Activated T-cell treated with anti-CD3 and anti-CD28 coated beads, Interleukin-2, amount 50 U/mL, for 1 hour (primary cell): ENCODE measurements at places on chromosomes 12 and 14.

DNA sequence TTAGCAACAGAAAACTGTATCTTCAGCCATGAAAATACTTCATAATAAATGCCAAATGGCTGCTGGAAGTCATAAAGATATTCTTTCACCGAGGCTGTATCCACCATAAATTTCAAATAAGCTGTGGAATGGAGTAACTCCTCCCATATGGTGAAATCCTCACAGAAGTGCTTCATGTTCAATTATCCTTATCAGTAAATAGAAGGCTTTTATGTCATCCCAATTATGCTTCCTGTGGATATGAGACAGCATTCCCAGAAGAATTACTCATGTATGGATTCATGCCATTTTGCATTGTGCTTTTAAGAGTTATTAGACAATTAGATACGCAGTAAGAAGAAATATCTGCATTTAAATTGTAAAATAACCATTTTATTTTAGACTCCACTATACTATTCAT, 99.0 kb downstream of the RTN1 start:
- no peak for DNase-seq

DNA sequence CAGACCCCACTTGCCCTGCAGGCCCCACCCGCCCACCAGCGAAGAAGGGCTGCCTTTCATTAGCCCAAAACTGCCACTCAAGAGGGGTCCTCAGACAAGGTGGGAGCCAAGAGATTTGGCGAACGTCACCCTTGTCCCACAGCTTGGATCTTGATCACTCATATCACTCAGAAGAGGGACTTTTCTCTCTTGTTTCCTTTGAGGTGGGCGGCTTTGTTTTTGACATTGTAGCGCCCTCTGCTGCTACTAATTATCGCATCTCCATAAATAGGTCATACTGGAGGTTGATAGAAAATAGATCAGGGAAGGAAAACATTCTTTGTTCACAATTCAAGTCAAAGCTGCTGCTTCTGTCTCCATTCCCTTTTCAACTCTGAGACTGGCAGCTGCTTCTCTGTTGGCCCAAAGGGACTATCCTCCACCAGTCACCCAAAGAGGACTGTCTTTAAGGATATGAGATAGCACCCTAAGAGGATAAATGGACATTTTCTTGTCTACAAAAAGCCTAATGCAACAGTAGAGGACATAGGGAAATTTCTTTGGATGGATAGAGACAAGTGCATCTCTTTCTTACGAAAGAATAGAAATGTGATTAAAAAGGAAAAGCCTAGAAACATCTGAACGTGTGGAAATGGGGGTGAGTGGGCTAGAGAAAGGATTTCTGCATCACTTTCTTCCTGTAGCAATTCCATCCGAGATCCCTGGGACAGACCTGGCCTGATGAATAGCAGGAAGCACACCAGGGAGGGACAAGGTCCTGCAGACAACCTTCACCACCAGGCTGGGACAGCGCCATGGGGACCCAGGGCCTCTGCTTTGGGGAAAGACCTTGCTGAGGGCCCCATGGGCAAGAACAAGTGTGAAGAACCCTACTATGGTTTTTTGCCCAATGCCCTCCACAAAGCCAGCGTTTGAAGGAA, 115.8 kb downstream of the DAD1 start:
- no peak for DNase-seq

DNA sequence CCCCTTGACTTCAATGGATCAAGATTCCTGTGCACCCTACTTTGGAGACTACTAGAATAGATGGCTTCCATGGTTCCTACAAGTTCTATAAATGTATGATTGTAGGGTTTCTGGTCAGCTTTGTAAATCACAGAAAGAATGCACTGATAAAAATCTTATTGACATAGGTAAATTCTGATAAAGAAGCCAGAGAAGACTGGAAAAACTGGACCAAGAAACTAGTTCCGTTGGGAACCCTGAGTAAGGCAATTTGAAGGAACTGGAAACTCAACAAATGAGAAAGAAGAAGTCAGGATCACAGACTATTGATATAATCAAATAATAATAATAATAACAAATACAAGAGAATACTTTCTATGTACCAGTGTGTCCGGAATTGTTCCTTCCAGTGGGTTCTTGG, 15.4 kb upstream of the MGST1 start:
- DNase-seq: no peak

DNA sequence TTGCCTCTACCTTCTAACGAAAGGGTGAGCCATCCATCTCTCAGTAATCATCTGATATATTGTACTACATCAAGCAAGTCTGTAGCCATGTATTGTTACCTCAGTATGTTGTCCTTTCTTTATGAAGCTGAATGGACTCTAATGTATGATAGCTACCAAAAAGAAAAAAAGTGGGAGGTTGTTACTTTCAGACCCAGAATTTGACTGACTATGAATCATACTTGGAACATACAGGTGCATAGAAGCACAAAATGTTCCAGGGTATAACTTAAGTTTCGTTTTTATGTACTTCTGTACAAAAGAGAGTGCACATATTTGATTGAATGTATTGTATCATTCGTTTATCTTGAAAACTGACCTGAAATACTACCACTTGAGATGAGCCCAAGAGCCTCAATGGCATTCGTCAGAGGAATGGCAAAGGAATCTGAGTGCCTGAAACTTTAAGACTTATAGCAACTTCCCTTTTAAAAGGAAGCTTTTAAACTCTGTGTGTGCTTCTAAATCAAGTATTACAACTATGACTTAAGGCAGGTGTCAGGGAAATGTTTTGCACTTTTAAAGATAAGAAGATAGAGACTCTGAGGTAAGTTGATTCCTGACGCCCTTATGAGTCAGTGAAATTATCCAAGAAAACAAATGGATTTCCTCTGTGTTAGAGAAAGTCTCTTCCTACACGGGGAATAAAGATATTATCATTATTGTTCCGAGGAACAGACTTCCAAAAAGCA, 951.5 kb downstream of the GALC start:
- no peak for DNase-seq

DNA sequence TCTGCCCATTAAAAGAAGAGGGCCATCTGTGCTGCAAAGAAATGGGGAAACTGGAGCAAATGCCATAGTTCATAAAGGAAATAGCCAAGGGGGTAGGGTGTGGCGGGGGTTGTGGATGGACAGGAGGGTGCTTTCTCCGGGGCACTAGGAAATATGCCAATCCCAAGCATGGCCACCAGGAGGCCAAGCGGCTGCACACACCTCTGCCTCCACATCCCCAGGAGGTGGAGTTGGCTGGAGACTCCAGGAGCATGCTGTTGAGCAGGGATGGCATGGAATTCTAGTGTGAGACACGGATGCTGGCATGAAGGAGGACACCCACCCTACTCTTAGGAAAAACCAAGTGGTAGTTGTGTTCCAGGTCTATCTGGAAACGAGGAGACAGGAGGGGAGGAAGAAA, 25.2 kb downstream of the NID2 start:
- peak; percentile 38 for DNase-seq

DNA sequence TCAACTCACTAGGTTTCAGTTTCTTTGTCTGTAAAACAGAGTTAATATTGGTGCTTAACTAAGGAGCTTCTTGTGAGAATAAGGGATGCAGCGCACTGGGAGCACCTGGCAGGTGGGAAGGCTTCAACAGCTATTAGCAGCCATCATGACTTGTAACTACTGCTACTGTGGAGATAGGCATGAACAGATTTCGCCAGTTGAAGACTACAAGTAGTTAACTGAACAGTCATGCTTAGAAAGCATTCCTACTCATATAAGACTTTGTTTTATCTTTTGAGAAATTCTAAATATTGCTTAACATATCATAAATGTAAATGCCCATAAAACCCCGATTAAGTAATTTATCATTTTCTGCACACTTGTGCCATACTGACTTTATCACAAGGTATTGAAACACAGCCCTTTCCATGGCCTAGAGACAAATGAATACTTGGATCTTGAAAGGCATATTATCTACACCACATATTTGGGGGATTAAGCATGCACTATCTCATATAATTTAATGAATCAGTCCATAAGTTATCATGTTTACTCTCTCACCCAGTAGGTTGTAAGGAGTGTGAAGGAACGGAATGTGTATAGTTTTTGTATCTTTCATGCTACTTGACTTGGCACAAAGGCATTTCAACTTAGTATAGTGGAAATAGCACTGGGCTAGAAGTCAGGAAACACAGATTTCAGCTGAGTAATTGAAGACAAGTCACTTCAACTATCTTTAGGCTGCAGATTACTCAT, 16.1 kb downstream of the NTN4 start:
- no peak for DNase-seq

DNA sequence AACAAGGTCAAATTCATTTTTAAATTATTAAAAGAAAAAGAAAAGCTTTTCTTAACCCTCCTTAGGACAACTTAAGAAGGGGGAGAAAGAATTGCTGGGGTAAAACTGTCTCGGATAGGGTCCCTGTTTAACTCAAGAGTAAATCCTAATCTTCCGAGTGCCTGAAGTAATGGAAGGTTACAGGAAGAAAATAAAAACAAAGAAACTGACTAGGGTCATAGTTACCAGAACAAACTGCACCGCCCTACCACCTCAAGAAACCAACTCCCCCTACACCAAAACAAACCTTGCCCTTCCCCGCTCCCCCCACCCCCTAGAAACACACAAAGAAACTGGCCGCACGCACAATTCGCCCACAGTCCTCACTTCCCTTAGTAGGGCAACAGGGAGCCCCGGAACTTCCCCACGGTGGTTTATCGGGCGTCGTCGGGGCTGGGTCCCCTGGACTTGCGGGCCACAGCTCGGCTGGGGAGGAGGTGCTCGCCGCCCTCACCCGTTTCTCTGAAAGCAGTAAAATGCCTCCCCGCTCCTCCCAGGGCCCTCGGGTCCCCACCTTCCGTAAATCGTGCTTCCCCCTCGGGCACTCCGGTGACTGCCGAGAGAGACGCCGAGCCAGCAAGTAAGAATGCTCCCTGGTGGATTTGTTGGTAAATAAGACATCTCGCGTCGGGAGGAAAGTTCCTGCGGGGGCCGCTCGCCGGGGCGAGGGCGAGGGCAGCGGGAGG, 2.4 kb downstream of the SINHCAF start:
- no peak for DNase-seq

- DNase-seq: no peak
Measured at GRCh38 chr12:86104087-86104486, 152.1 kb downstream of the MGAT4C start.

GRCh38 chr14:93832665-93833064, 44.4 kb upstream of the PRIMA1 start:
- no peak for DNase-seq

- DNase-seq: no peak
Measured at GRCh38 chr12:44640427-44641190, 235.5 kb downstream of the NELL2 start.

- DNase-seq: no peak
Measured at GRCh38 chr12:48352157-48352760, 1.5 kb upstream of the ZNF641 start.

DNA sequence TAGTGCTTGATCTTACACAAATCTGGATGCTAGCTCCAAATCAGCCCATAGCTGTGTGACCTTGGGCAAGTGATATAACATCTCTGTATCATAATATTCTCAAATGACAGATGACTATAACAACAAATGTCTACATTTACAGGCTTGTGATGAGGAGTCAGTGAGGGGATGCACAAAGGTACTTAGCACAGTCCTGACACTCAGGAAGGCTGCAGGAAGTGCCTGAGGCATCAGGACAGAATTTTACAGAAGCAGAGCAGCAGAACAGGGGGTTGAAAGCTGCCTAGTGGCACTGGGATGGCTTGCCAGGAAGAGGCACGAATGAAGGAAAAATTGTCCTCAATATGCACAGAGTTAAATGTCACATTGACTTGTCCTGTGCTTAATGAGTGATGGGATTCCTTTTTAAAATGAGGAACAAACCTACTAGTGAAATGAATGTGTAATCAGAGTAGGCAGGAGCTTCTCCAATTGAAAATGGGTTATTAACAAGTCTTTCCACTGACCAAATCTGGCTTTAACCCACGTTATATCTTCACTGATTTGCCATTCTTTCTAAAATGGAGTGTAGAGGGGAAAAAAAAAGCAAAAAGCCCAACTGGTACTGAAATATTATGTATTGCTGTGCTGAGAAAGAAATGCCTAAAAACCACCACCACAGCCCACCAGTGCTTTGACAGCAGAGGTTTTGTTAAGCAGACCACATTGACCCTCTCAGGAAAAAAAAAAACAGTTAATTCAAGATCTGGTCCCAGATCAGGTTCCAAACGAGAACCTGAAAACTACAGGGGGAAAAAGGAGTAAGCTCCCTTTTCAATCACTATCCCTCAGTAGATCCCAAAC, 11.6 kb downstream of the BTG1 start:
- DNase-seq: no peak

DNA sequence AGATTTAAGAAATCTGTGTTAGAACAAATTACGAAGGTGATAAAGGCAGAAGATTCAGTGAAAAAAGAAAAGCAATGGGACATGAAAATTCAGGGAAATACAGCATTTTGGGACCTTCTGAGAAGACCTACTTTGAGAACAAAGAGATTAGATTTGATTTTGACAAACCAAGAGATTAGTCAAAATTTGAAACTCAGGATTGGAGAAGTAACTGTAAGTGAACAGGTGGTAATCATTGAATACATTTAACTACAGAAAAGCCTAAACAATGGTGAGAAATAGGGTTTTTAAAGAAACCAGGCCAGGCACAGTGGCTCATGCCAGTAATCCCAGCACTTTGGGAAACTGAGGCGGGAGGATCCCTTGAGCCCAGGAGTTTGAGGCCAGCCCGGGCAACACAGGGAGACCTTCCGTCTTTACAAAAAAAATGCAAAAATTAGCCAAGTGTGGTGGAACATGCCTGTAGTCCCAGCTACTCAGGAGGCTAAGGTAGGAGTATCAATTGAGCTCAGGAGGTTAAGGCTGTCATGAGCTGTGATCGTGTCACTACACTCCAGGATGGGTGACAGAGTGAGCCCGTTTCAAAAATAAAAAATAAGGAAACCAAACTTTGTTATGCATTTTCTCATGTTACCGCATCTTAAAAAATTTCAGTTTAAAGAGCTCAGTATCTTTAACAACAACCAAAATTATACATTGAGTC, 8.9 kb upstream of the SAV1 start:
- DNase-seq: no peak

DNA sequence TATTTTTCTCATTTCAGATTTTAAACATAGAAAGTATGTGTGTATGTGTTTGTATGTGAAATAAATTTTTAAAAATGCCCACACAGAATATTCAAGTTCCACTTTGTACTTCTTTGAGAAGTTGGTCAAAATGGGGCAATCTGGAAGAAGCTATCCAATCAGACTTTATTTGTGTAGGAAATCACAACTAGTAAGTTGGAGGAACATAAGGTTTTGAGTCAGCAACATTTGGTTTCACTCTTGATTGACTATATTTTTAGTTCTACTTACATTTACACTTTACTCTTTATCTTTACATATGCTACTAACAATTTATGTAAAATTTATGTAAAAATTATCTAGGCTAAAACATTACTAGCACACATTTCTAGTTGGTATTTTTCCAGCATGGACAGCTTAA, 128.1 kb downstream of the ATXN7L3B start:
- DNase-seq: no peak

- no peak for DNase-seq
Measured at GRCh38 chr14:29898470-29898869, 29.2 kb downstream of the PRKD1 start.

DNA sequence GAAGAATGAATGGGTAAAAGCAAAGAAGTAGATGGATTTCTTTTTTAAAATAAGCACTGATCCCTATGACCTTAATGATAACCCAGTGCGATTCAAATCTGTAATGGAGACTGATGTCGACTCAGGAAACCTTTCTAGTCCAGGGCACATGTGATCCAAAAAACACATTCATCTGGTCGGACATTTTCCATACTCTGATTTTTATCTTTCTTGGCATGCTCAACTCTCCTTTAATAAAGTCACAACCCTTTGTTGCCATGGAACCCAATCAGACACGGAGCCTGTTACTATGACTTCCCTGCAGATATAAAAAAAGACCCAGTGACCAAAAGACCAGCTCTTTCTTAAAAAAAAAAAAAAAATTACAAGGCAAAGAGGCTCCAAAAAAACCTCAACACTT, 27.9 kb downstream of the TMCC3 start:
- DNase-seq: no peak
